ENCODE measurements at places on chromosomes 5 and 9. TPM values are rescaled to one million over a fixed set of nuclear protein-coding genes. Genes with fewer than 3 reads are reported as not detected.

GRCh38 chr5:151214614-151215545 is 9.0 kb downstream of the CCDC69 start:
- peak overlapping the region; percentile 91 for H3K4me3 ChIP-seq
- H3K36me3 ChIP-seq = peaks cover 49% of the 10 kb centered on the region
- peak overlapping the region; percentile 95 for H3K27ac ChIP-seq
- no peaks in the 10 kb centered on the region for H3K27me3 ChIP-seq

- H3K4me3 ChIP-seq = no peak overlapping the region
- H3K27ac ChIP-seq = no peak overlapping the region
- no peak for DNase-seq
- no peaks in the 10 kb centered on the region for H3K36me3 ChIP-seq
- H3K27me3 ChIP-seq = peaks cover 6% of the 10 kb centered on the region
- no peaks in the 10 kb centered on the region for H3K4me1 ChIP-seq
Observed at GRCh38 chr5:168153263-168153875, 138.1 kb upstream of the WWC1 start.

GRCh38 chr9:14398473-14398872 is 84.5 kb upstream of the NFIB start:
- H3K36me3 ChIP-seq = no peaks in the 10 kb centered on the region
- H3K27ac ChIP-seq = no peak overlapping the region
- H3K4me1 ChIP-seq = no peaks in the 10 kb centered on the region
- H3K4me3 ChIP-seq = no peak overlapping the region
- no peaks in the 10 kb centered on the region for H3K27me3 ChIP-seq
- no peak for DNase-seq

DNA sequence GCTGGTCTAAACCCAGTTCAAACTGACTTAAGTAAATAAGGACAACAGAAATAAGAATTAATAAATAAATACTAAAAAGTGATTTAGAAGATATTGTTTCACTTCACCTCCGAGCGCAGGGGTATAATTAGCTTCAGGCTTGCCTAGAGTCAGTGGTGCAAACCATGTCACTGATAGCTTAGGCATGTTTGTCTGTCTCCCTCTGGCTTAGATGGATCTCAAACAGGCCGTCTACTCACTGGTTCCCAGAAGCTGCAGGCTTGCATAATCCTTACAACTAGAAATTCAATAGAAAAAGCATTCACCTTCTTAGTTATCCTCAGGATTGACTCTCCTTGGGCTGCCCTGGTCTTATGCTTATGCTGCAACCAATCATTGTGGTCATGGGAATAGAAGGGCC is 629.8 kb upstream of the WWC1 start:
- no peaks in the 10 kb centered on the region for H3K36me3 ChIP-seq
- H3K4me3 ChIP-seq = no peak overlapping the region
- no peaks in the 10 kb centered on the region for H3K27me3 ChIP-seq
- no peak for DNase-seq
- no peak overlapping the region for H3K27ac ChIP-seq
- H3K4me1 ChIP-seq = no peaks in the 10 kb centered on the region

DNA sequence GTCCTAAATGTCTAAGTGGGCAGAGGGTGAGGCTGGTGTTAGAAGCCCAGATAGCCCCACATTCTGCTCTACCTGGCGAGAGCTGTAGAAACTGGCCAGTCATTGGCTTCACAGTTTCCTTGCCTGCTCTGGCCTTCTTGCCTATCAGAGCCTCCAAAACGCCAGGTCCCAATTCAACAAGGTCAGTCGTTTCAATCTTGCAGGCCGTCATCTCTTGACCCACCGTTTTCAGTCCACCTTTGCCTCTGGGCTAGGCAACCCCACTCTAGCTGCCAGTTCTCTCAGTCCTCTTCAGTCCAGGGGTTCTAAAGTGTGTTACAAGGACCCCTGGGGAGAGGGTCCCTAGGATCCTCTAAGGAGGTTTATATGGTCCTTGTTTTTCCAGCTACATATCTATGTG is 20.0 kb upstream of the TIFAB start:
- no peaks in the 10 kb centered on the region for H3K4me1 ChIP-seq
- peaks cover 36% of the 10 kb centered on the region for H3K27me3 ChIP-seq
- H3K27ac ChIP-seq = no peak overlapping the region
- H3K4me3 ChIP-seq = no peak overlapping the region

DNA sequence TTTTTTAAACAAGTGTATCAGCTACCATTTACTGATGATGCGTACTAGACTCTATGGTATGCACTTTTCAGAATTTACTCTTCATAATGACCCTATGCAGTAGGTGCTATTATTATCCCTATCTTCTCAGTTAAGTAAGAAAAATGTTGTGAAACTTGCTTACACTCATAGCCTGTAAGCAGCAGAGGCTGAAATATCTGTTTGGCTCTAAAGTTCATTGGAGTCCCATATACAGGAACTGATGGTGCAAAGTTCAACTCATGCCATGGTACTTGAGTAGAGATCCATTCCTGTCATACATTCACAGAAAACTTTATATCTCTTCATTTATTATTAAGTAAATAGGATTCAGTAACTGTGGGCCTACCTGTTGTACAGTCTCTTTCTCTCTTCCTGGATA is 41.4 kb upstream of the CCDC112 start:
- no peak for DNase-seq
- no peaks in the 10 kb centered on the region for H3K36me3 ChIP-seq
- H3K4me3 ChIP-seq = no peak overlapping the region
- peaks cover 2% of the 10 kb centered on the region for H3K4me1 ChIP-seq
- H3K27ac ChIP-seq = no peak overlapping the region

DNA sequence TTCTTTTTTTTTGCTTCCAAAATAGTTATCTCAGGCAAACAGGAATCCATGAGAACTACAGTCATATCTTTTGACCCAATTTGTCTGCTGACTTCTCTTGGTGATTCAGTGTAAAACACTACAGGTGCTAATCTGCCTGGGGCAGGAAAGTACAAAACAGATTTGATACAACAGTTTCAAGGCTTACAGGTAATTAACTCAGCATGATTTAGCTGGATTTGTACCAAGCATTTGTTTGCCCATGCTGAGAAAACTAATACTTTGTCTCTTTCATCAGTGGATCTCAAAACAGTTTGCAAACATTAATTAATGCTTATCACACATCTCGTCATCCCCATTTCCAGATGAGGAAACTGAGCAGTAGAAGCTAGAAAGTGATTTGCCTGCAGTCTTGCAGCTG is 312.5 kb upstream of the SEMA6A start:
- H3K4me3 ChIP-seq = no peak overlapping the region
- H3K27ac ChIP-seq = no peak overlapping the region
- H3K36me3 ChIP-seq = no peaks in the 10 kb centered on the region
- no peak for DNase-seq

- H3K27me3 ChIP-seq = no peaks in the 10 kb centered on the region
- no peak overlapping the region for H3K27ac ChIP-seq
- DNase-seq = no peak
- H3K4me3 ChIP-seq = no peak overlapping the region
- H3K36me3 ChIP-seq = no peaks in the 10 kb centered on the region
- no peaks in the 10 kb centered on the region for H3K4me1 ChIP-seq
Observed at GRCh38 chr5:39355324-39355723, 9.0 kb downstream of the C9 start.

GRCh38 chr9:96554326-96554725 is 65.3 kb downstream of the CDC14B start:
- peaks cover 13% of the 10 kb centered on the region for H3K4me1 ChIP-seq
- H3K36me3 ChIP-seq = no peaks in the 10 kb centered on the region
- no peak for DNase-seq
- no peak overlapping the region for H3K4me3 ChIP-seq

GRCh38 chr9:129077236-129077635 is 3.7 kb upstream of the DOLPP1 start:
- H3K4me3 ChIP-seq = no peak overlapping the region
- no peak overlapping the region for H3K27ac ChIP-seq
- DNase-seq = no peak
- peaks cover 20% of the 10 kb centered on the region for H3K4me1 ChIP-seq
- H3K27me3 ChIP-seq = no peaks in the 10 kb centered on the region

DNA sequence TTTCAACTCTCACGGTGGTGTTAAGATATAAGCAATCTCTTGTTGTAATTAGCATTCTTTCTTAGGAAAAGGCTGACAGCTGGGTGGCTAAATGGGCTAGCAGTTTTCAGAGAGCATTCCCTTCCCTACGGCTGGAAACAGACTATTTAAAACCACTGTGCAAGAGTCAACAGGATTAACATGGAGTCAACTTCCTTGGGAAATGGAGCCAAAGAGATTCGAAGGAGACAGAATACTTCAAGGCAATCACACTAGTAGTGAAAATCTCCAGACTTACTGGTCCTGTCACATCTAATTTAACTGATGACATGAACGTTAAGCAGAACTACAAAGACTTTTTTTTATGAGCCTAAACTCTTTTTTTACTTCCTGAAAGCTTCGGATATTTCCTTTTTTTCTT is 453.3 kb upstream of the ITGA1 start:
- no peaks in the 10 kb centered on the region for H3K27me3 ChIP-seq
- no peak overlapping the region for H3K4me3 ChIP-seq
- no peaks in the 10 kb centered on the region for H3K36me3 ChIP-seq
- H3K27ac ChIP-seq = no peak overlapping the region
- no peak for DNase-seq

The PAEP gene
- total RNA-seq = not detected

The P4HA2 gene
- total RNA-seq = 49.5 TPM

The NEUROG1 gene
- total RNA-seq = not detected

The NR4A3 gene
- total RNA-seq = 51.1 TPM

The GABRP gene
- not detected for total RNA-seq

The TRIM32 gene
- 11.9 TPM for total RNA-seq

The PCDHA9 gene
- total RNA-seq = not detected
